ENCODE measurements at places on chromosomes 5 and 9. TPM values are rescaled to one million over a fixed set of nuclear protein-coding genes. Genes with fewer than 3 reads are reported as not detected.

The SIMC1 gene
- 8.9 TPM for total RNA-seq

The OTP gene
- not detected for total RNA-seq

- DNase-seq: no peak
- no peaks in the 10 kb centered on the region for H3K36me3 ChIP-seq
- no peak overlapping the region for H3K4me3 ChIP-seq
- no peaks in the 10 kb centered on the region for H3K27me3 ChIP-seq
- no peak overlapping the region for H3K27ac ChIP-seq
- no peaks in the 10 kb centered on the region for H3K4me1 ChIP-seq
Measured at GRCh38 chr9:134676361-134676760, 34.8 kb downstream of the COL5A1 start.

- H3K4me1 ChIP-seq: no peaks in the 10 kb centered on the region
- H3K27ac ChIP-seq: no peak overlapping the region
- no peak for DNase-seq
Measured at GRCh38 chr5:20300110-20300509, 312.1 kb upstream of the CDH18 start.

The LECT2 gene
- total RNA-seq: 72.0 TPM

The IFNK gene
- total RNA-seq: not detected

DNA sequence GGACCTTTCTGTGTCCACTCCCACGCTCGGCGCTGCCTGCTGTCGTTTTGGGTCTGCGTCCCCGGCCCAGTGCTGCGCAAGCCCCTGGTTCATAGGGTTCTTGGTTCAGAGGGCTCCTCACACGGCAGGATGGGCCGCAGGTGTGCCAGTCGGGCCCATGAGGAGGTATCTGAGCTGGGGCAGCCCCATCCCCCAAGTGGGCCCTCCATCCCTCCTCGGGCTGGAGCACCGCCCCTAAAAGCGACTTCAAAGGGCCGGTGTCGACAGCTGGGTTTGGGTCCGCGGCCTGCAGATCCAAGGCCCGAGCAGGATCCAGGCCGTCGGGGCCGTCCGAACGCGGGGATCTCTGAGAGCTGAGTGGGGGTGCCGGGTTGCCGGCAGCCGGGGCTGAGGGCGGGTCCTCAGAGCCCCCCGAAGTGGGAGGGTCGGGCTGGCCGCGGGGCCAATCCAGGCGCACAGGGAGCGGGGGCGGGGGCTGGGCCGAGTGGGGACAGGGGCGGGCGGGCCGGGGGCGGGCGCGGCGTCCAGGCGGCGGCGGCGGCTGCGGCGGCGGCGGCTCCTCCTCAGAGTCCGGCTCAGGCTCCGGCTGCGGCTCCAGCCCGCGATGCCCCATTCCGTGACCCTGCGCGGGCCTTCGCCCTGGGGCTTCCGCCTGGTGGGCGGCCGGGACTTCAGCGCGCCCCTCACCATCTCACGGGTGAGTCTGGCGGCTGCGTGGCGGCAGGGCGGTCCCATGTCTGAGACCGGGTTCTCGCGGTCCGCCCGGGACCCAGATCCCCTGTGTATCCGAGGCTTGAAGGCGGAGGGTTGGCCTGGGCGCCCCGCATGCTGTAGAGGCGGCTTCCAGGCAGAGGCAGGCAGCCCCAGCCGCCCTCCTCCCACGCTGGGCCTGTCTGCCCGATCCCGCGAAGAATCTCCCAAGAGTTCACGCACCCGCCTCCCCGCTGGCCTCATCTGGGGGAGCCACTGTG lies at the start of gene PDLIM4:
Gene PDLIM4 (plus strand): TSS at position 566 of the 971 bp plus-strand sequence. CDS start 39 bp downstream, at position 605.
- no peaks in the 10 kb centered on the region for H3K36me3 ChIP-seq
- DNase-seq: peak; percentile 38
- no peaks in the 10 kb centered on the region for H3K27me3 ChIP-seq
- peak within 1 kb of the TSS; percentile 53 for H3K27ac ChIP-seq
- peaks cover 3% of the 10 kb centered on the region for H3K4me1 ChIP-seq

The PHF24 gene
- total RNA-seq: 0.17 TPM

GRCh38 chr5:45385321-45386058 lies 310.7 kb downstream of the HCN1 start:
- no peak overlapping the region for H3K4me3 ChIP-seq
- DNase-seq: no peak
- H3K27me3 ChIP-seq: no peaks in the 10 kb centered on the region

DNA sequence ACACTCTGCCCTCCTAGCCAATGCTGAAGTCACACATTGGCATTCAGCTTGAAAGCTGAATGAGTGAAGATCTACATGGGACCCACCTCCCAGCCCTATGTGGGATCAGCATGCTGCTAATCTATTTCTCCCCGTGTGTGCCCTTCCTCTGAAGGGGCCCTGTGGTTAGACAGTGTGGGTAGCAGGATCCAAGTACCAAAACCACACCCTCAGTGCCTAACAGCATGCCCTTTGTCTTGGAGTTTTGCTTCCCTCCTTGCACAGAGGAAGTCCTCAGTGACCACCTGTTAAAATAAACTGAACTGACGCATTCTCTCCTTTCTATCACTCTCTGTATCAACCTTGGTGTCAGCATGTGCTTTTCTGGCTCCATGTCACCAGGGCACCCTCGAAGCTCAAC lies 25.0 kb downstream of the SH3TC2 start:
- no peaks in the 10 kb centered on the region for H3K36me3 ChIP-seq
- no peak overlapping the region for H3K4me3 ChIP-seq
- DNase-seq: peak; percentile 30

The PCDHB12 gene
- total RNA-seq: 0.28 TPM

DNA sequence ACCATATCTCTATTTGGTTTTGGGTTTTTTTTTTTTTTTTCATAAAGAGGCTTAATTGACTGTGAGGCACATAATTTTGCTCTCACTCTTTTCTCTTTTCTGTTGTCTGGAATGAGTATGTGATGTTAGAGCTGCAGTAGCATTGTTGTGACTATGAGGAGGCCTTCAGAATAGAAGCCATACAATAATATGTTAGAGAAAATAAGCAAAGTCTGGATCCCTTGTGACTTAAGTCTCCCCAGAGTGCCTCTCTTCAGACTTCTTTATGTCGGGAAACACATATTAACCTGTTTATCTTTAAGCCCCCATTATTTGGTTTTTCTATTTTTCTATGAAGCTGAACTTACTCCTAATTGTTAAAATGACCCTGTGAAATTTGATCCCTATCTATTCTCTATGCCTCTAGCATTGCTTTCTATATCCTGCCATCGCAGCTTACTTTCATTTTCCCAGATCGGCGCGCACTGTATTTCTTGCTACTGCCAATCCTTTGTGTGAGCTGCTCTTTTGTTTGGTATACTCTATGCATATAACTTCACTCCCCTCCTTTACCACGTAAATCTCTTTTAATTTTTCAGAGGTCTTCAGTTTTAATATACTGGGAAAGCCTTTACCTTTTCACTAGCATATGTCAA lies 372.5 kb upstream of the KCNN2 start:
- H3K27ac ChIP-seq: no peak overlapping the region
- H3K27me3 ChIP-seq: peaks cover 4% of the 10 kb centered on the region
- no peaks in the 10 kb centered on the region for H3K36me3 ChIP-seq

- H3K27me3 ChIP-seq: no peaks in the 10 kb centered on the region
- no peak for DNase-seq
- no peaks in the 10 kb centered on the region for H3K36me3 ChIP-seq
- H3K4me1 ChIP-seq: no peaks in the 10 kb centered on the region
- H3K27ac ChIP-seq: no peak overlapping the region
Measured at GRCh38 chr5:33973271-33973670, 11.2 kb downstream of the SLC45A2 start.

The SH2D3C gene
- total RNA-seq: 4.8 TPM

DNA sequence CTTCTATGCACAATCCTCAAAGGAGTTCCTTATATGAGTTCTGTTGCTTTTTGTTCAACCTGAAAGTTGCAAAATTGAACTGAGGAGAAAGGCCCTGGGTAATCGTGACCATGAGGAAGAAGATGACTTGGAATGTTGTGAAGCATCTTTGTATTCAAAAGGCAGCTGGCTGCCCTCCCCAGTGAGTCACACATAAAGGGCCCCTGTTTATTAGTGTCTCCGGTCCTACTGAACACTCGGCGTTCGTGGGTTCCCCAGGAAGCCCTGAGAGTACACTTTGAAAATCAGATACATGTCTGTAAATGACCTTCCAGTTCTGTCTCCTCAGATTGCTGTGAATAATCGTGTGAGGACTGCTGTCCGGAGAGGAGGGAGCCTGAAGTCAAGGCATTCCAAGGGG lies 73.6 kb downstream of the C9orf153 start:
- H3K4me1 ChIP-seq: no peaks in the 10 kb centered on the region
- H3K36me3 ChIP-seq: no peaks in the 10 kb centered on the region
- no peak overlapping the region for H3K27ac ChIP-seq
- DNase-seq: no peak

GRCh38 chr5:159913048-159913447 lies 3.2 kb upstream of the ADRA1B start:
- peak overlapping the region; percentile 94 for H3K27ac ChIP-seq
- H3K4me3 ChIP-seq: no peak overlapping the region
- peaks cover 74% of the 10 kb centered on the region for H3K4me1 ChIP-seq
- no peak for DNase-seq
- no peaks in the 10 kb centered on the region for H3K27me3 ChIP-seq

DNA sequence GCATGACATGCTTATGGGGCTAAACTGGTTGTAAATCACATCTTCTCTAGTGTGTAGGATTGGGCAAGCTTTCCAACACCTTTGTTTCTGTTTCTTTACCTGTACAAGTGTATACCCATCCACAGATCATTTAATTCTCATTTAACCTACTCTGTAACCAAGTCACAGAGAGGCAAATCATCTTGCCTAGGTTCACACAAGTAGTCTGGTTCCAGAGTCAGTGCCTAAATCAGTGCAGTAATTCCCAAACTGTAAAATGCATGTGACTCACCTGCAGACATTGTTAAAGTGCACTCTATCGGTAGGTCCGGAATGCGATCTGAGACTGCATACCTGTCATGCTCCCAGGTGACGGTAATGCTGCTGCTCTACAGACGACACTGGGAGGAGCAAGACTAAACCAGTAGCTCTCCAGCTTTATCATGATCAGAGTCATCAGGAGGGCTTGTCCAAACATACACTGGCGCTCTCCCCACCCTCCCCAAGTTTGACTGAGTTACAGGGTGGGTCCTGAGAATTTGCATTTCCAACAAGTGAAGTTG lies 107.9 kb upstream of the FREM1 start:
- H3K36me3 ChIP-seq: no peaks in the 10 kb centered on the region
- H3K27ac ChIP-seq: no peak overlapping the region
- H3K4me3 ChIP-seq: no peak overlapping the region
- no peaks in the 10 kb centered on the region for H3K4me1 ChIP-seq
- H3K27me3 ChIP-seq: no peaks in the 10 kb centered on the region

The TAF11L10 gene
- not detected for total RNA-seq

GRCh38 chr5:154762700-154763099 lies 7.5 kb downstream of the LARP1 start:
- H3K27ac ChIP-seq: no peak overlapping the region
- no peaks in the 10 kb centered on the region for H3K27me3 ChIP-seq
- H3K36me3 ChIP-seq: no peaks in the 10 kb centered on the region
- H3K4me3 ChIP-seq: no peak overlapping the region
- H3K4me1 ChIP-seq: peaks cover 35% of the 10 kb centered on the region

DNA sequence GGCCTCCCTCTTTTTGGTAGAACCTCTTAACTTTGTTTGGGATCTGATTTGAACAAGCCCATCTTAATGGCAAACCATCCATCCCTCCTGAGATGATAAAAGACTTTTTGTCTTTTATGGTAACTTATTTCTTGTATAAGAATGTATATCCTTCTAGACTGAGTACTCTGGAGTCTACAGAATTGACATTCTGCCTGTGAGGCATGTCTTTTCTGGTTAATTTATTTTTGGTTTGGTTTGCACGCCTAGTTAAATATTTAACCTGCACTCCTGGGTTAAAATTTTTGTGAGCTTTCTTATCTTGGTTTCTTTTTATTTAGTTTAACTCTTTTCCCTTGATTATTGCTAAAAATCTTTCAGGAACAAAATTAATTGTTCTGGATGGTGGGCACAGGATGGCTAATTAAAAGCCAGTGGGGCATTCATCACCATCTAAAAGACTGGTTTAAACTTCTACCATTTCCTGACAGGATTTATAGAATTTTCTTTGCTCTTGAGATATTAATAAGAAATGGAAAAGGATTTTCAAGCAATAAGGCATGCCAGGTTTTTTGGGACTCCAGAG lies 50.3 kb downstream of the PHAX start:
- H3K36me3 ChIP-seq: no peaks in the 10 kb centered on the region
- H3K27ac ChIP-seq: peak overlapping the region; percentile 92
- no peaks in the 10 kb centered on the region for H3K27me3 ChIP-seq
- peaks cover 42% of the 10 kb centered on the region for H3K4me1 ChIP-seq
- no peak overlapping the region for H3K4me3 ChIP-seq

The IFNA2 gene
- not detected for total RNA-seq

The ZNF366 gene
- total RNA-seq: 1.0 TPM

The PCDHB14 gene
- 0.42 TPM for total RNA-seq

DNA sequence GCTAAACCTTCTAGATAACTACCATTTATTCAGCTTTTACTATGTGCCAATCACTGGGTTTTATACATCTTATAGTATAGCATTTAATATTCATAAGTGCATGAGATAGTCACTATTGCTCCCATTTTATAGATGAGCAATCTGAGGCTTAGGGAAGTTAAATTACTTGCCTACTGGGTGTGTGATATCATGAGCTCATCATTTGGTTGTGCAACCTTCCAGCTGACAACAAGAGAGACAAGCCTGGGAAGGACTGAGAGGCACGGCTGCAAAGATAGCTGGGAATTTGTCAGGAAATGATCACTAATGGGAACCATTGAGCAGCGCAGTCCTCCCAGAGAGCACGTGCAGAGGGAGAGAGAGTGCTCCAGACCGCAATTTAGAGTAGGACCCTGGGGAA lies 481.6 kb upstream of the KIF2A start:
- no peaks in the 10 kb centered on the region for H3K4me1 ChIP-seq
- H3K27ac ChIP-seq: no peak overlapping the region
- DNase-seq: no peak
- no peaks in the 10 kb centered on the region for H3K36me3 ChIP-seq
- no peak overlapping the region for H3K4me3 ChIP-seq

The PWWP2A gene
- total RNA-seq: 11.7 TPM

DNA sequence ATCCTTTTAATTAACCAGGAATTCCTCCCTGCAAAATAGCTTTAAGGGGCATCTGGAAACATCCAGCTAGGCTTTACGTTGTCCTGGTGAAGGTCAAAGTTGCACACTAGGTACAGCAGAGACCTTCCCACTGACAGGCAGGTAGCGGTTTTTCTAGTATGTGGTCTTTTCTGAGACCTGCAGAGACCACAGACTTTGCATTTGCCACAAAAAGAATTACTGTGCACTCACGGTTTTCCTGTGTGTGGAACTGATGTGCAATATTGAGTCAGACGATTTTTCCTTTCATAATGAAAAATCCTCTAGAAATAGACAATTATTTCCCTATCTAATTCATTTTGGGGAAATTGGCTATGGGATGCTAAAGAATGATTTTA lies 417.0 kb upstream of the ADAMTSL1 start:
- H3K36me3 ChIP-seq: no peaks in the 10 kb centered on the region
- H3K27me3 ChIP-seq: no peaks in the 10 kb centered on the region
- no peak overlapping the region for H3K27ac ChIP-seq
- H3K4me1 ChIP-seq: no peaks in the 10 kb centered on the region
- no peak for DNase-seq
- H3K4me3 ChIP-seq: no peak overlapping the region

The GDF9 gene
- not detected for total RNA-seq

GRCh38 chr5:120516805-120517204 lies 52.7 kb downstream of the PRR16 start:
- no peak for DNase-seq
- no peak overlapping the region for H3K4me3 ChIP-seq
- no peaks in the 10 kb centered on the region for H3K4me1 ChIP-seq
- H3K27ac ChIP-seq: no peak overlapping the region

The SPEF2 gene
- total RNA-seq: 4.5 TPM

- no peak overlapping the region for H3K4me3 ChIP-seq
- H3K27ac ChIP-seq: no peak overlapping the region
- H3K27me3 ChIP-seq: no peaks in the 10 kb centered on the region
- peak; percentile 21 for DNase-seq
Measured at GRCh38 chr5:176902102-176902814, 3.1 kb upstream of the HK3 start.
